ENCODE measurements at places on chromosomes 5 and 9.
A peak's percentile ranks its signal among the peaks of the same experiment; 100 is the strongest.

DNA sequence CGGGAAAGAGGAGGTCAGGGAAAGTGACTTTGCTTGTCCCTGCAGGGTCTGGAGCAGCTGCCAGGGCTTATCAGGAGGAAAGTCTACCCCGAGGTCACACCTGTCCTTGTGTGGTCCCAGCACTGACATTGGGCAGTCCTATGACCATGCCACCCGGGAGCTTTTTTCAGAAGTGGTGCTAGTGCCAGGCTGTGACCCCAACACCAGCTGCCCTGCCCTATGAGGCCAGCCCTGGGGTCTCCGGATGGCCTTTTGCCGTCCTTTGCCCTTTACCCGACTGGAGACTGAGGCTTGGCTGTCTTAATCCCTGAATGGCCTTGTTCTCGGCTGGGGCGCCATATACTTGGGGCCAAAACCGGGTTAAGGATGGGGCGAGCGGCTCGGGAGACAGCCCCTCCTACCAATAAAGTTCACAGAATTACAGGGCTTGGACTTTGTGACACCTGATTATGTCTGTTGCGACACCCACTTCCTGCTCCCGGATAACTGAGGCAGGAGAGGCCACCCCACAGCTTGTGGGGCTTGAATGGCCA is 22.2 kb upstream of the SLC9A3 start:
- DNase-seq = no peak

DNA sequence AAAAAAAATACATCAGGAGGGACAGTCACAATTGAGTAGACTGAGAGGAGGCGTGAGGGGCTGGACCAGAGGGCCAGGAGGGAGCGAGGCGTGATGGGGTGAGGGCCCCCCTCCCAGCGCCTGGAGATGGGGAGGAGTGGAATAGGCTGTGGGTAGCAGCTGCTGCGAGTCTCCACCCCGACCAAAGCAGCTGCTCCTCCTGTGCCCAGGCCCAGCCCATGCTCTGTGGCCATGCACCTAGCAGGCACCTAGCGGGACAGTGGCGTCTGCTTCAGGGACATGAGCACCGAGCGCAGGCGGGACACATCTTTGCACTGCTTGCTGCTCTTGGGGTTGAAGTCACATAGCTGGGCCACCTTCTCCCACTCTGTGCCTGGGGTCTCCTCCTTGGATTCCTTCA is 4.0 kb downstream of the HIGD2A start:
- no peak for DNase-seq

GRCh38 chr5:40315126-40315525 is 364.6 kb upstream of the PTGER4 start:
- DNase-seq = no peak

- DNase-seq = no peak
Measured at GRCh38 chr9:86337469-86338108, 16.6 kb downstream of the TUT7 start.

DNA sequence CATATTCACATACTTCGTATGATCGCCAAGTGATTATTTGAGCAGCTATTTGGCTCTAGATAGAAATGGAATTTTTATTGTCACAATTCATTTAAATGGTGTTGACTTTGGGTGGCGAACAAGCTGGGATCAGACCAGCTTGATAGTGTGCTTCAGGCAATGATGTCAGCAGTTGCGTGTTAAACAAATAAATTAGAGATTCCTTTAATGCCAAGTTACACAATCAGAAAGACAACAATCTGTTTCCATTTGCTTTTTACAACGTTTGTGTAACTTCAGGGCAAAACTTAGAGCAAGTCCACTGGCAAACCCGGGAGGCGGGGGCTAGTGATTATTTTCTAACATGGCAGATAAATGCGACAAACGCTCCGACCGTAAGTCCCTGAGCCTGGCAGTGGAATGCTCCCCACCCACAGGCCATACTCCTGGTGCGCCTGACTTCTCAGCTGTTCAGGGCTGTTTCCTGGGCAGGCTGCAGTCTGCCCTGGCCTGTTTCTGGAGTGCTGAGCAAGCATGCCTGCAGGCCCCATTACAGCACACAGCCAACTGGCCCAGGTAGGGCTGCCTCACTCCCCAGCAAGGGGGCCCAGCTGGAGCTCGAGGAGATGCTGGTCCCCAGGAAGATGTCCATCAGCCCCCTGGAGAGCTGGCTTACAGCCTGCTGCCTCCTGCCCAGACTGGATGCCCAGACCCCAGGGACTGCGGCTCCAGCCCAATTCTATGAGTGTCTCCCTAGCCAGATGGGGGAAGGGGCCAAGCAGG is 88.7 kb downstream of the BASP1 start:
- DNase-seq = peak; percentile 79

DNA sequence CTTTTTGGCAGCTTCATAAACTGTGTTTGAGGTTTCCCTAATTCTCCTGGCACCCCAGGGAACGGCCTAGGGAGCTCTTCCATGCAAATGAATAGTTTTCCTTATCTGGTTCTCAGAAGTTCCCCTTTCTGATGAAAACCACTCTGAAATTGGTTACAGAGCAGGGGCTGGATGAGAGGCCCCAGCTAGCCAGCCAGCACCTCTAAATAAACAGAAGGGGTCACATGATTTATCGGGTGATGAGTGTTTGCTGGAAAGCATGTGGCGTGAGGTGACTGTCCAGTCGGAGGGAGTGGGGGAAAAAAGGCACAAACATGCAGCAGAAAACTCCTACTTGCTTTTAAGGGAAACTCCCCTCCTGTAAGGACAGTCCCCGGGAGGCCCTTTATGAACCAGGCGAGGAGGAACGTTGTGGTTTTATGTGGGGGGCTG is 261.2 kb upstream of the ANKRD55 start:
- no peak for DNase-seq

DNA sequence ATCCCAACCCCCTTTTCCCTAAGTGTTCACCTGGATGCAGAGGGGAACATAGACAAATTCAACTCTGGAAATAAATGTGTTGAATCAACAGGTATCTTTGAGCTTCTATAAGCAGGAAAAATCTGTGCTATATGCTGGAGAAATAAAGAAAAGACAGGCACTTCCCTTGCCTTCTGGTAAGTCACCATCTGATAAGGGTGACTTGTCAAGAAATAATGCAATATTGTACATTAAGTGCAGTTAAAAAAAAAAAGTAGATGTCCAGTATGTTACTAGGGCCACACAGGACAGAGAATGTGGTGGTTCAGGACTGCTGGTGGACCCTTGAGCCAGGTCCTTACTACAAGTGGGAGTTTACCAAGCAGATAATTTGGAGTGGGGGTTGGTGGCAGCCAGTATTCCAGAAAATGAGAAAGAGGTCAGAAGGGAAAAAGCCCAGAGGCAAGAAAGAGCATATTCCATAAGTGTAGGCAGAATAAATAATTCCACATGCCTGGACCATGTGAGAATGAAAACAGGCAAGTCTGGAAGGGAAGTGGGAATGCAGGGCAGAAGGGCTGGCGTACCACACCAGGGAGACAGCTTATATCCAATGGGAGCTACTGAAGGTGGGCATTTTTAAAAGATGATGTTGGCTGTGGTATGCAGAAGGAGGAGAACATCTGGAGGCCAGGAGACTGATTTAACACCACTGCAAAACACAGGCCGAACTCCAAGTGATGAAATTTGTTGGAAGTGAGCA is 209.9 kb downstream of the SEMA5A start:
- DNase-seq = no peak

- DNase-seq = no peak
Measured at GRCh38 chr5:92909602-92909962, 671.4 kb downstream of the NR2F1-AS1 start.

GRCh38 chr5:15285901-15286583 is 213.9 kb upstream of the FBXL7 start:
- DNase-seq = peak; percentile 66

- no peak for DNase-seq
Measured at GRCh38 chr5:132556153-132556762, 519 bp upstream of the RAD50 start.

DNA sequence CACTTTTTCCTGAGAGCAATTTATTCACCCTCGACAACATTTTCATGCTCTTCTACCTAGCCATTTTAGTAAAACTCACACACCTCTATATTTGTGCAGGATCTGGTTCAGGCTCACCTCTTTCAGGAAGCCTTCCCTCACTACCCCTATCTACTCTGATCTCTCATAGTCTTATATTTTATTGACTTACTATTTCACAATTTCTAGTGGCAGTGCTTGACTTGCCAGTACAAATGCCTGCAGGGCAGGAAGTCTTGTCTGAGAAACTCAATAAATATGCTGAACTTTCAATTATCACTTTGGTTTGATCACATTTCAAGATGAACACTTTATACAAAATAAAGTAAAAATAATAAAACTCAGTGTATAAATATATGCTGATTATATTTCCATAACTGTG is 226.8 kb downstream of the CETN3 start:
- DNase-seq = no peak

DNA sequence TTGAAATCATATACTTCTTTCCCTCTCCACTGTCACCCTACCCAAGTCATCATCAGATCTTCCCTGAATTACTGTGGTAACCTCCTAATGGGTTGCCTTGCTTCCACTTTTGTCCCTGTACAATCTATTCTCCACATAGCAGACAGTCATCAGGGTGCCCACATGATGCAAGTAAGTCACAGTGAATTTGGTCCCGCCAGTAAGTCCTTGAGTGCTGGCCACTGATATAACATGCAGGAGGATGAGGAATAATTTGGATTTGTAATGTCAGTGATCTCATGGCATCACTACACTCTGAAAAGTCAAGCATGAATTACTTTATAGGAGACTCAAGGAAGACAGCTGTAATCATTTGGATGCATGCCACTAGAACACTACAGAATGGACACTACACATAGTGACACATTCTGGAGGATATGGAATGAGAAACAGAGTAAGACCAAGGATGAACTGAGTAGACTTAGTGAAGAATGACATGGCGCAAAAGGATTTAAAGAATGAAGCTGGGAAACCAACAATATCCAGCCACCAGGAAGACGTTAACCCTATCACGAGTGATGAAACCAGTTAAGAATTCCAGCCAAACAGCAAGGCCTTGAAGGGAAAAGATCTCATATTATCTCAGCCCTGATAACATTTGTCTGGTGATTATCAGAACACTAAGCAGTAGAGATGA is 28.6 kb downstream of the MARCHF3 start:
- DNase-seq = peak; percentile 97

DNA sequence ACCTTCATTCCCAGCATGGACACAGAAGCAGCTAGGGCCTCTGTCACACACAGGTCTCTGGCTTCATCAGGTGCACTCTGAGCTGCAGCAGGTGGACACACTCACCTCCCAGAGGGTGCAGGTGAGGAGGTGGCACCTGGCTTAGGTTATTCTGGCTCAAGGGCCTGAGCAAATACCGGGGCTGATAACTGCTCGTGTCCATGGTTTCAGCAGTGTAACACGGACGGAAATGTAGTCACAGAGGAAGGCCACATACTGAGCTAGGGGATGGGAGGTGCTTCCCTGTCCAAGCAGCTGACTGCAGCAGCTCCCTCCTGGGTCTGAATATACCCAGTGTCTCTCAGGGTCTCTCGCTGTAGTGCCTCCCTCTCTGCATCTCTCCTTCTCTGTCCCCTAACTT is 5.7 kb downstream of the PHF2 start:
- DNase-seq = no peak

- DNase-seq = no peak
Measured at GRCh38 chr9:135134268-135135022, 47.0 kb downstream of the OLFM1 start.

GRCh38 chr5:97135868-97136267 is 6.5 kb downstream of the LIX1 start:
- no peak for DNase-seq
